Right ventricle myocardium superior (tissue), 1 donor: ENCODE measurements at places on chromosomes 12 and 14. TPM values are rescaled to one million over a fixed set of nuclear protein-coding genes. Genes with fewer than 3 reads are reported as not detected.

DNA sequence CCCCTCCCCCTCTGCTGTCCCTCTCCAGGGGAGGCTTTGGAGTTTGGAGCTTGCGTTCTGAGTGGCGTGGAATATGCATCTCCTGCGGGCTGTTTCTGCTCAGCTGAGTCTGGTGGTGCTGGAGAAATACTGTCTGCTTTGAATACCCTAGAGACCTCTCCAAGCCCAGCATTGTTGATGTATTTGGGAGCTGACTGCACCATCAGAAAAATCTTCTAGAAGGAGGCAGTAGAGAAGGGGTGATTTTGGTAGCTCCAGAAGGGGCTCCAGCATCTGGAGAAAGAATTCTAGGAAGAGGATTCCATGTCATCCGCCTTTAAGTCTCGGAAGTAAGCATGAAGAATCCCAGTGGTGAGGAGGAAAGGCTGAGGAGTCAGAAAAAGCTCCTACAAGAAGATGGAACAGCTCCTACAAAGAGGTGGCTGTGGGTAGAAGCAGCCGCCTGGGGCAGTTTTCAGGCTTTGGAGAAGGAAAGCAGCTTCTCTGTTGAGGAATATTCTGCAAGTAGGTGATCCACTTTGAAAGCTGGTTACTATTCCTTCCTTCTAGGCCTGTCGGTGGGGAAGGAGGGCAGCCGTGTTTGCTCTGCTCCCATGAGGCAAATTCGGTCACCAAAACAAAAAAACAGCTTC is 9.7 kb downstream of the MLXIP start:
- DNase-seq = peak; percentile 10

NTF3 gene
- 1.1 TPM for total RNA-seq

RBP5 gene
- total RNA-seq = 0.46 TPM

PLD4 gene
- total RNA-seq = 0.13 TPM

DNA sequence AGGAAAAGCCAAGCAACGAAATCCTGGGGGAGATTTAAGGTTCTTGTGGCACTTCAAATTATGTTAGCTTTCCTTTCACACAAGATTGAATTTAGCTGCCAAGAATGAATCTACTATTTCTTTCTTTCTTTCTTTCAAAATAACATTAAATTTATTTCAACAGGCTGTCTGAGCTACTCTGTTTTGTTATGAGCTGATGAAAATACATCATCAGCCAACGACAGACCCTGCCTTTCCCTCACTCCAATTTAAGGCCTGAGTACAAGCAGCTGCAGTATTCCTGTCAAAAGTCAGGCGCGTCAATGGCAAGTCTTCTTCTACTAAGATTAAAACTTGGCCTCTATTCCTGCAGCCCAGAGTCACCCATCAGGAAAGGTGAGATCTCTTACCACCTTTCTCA is 347.7 kb upstream of the FLRT2 start:
- DNase-seq = no peak

GRCh38 chr14:65613131-65613650 is 200.7 kb downstream of the FUT8 start:
- no peak for DNase-seq

DNA sequence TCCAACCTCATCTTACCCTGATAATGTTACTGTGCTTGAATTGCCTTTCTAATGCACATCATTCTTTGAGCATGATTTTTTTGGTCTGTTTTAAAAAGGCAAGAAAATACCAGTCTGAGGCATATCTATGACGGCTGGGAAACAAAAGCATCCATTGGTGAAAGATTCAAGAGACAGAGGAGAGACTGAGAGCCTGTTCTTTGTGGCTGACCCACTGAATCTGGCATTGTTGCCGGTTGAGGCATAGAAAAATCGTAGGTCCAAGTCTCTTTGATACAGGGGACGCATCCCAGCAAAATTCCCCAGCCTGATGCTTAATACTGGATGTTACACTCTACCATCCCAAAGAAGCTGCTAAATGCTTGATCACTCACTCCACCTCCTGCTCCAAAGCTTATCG is 2.9 kb upstream of the KLHL42 start:
- DNase-seq = no peak
